ENCODE measurements at places on chromosomes 7 and 10. TPM values are rescaled to one million over a fixed set of nuclear protein-coding genes. Genes with fewer than 3 reads are reported as not detected.

DNA sequence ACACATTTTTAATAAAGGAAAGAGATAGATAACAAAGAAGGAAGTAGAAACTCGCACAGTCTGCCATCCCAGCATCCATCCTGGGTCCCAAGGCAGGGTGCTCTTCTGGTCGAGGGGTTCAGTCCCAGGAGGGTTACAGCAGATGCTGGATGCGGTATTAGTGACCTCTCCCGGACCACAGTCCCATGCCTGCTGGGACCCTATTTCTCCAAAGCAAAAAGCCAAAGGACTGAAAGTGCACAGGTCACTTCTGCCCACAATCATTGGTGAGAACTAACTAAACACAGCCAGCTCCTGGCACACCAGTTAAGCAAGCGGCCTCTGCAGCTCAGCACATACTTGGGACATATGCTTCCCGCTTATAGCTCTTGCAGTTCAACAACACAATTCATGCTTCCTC is 96.1 kb upstream of the HABP2 start:
- H3K4me3 ChIP-seq: no peak overlapping the region
- peaks cover 8% of the 10 kb centered on the region for H3K27me3 ChIP-seq
- H3K27ac ChIP-seq: no peak overlapping the region
- H3K36me3 ChIP-seq: no peaks in the 10 kb centered on the region
- no peak for DNase-seq
- peaks cover 4% of the 10 kb centered on the region for H3K4me1 ChIP-seq

DNA sequence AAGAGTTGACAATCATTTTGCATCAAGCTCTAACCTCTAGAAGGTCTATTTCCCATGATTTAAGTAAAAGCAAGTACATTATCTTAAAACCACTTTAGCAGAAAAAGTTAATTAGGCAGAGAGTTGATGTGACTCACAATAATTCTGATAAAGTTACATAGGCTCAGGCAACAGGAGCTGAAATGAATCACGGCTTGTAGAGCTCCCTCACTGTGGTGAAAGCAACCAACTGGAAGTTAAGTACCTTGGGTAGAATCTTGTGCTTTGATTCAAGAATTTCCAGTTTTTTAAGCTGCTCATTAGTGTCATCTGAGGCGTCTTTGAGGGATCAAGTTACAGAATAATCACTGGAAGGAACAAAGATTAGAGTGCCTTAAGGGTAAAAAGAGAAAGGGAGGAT is 68.9 kb upstream of the NFE2L3 start:
- H3K4me3 ChIP-seq: no peak overlapping the region
- DNase-seq: no peak
- no peaks in the 10 kb centered on the region for H3K4me1 ChIP-seq
- H3K27me3 ChIP-seq: peaks cover 16% of the 10 kb centered on the region

- peak overlapping the region; percentile 95 for H3K27ac ChIP-seq
- DNase-seq: peak; percentile 66
- no peaks in the 10 kb centered on the region for H3K36me3 ChIP-seq
- no peaks in the 10 kb centered on the region for H3K27me3 ChIP-seq
These were observed 277.1 kb downstream of the SNX13 start for GRCh38 chr7:17663061-17663675.

- no peaks in the 10 kb centered on the region for H3K4me1 ChIP-seq
- no peak overlapping the region for H3K4me3 ChIP-seq
- no peak for DNase-seq
These were observed 814 bp upstream of the OPALIN start for GRCh38 chr10:96359616-96360015.

- no peaks in the 10 kb centered on the region for H3K36me3 ChIP-seq
- H3K4me3 ChIP-seq: no peak overlapping the region
- no peak overlapping the region for H3K27ac ChIP-seq
- H3K4me1 ChIP-seq: no peaks in the 10 kb centered on the region
- H3K27me3 ChIP-seq: no peaks in the 10 kb centered on the region
These were observed 43.9 kb upstream of the SRGN start for GRCh38 chr10:69043931-69044531.

- peaks cover 60% of the 10 kb centered on the region for H3K4me1 ChIP-seq
- no peak overlapping the region for H3K4me3 ChIP-seq
- no peak for DNase-seq
- H3K27me3 ChIP-seq: no peaks in the 10 kb centered on the region
These were observed 133.3 kb downstream of the KCNMA1 start for GRCh38 chr10:77504196-77504872.

GRB10 gene
- 1.3 TPM for total RNA-seq

TMEM270 gene
- not detected for total RNA-seq

LBX1 gene
- not detected for total RNA-seq

FOXP2 gene
- not detected for total RNA-seq

AGR3 gene
- total RNA-seq: not detected

HACD1 gene
- total RNA-seq: 139 TPM

Measured in SJSA1 (cell line).